ENCODE measurements at places on chromosomes 12 and 14.
A peak's percentile ranks its signal among the peaks of the same experiment; 100 is the strongest.

- DNase-seq: no peak
Observed at GRCh38 chr12:31768046-31768445, 39.2 kb upstream of the AMN1 start.

GRCh38 chr12:26124446-26125399 lies at the start of gene BHLHE41:
Gene BHLHE41, minus strand, starts transcription at chr12:26125037. Its CDS starts 258 bp downstream, at chr12:26124779.
- peak; percentile 39 for DNase-seq

DNA sequence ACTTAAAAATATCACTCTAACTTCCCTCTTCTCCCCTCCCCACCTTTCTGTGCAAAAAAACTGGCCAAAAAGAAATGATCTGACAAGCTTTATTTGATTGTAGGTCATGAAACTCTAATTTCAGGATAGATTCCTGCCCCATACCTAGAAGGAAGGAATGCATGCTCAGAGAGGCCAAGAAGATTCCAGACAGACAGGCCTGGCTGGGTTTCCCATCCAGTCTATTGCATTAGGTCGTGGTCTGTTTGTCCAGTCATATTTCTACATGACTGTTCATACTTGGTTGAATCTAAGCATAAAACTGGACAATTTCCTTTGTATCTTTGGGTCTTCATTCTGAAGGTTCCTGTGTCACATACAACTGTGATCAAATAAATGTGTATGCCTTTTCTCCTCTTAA lies 20.0 kb upstream of the SLC15A5 start:
- no peak for DNase-seq

GRCh38 chr14:53767566-53767965 lies 189.1 kb downstream of the BMP4 start:
- DNase-seq: peak; percentile 42

DNA sequence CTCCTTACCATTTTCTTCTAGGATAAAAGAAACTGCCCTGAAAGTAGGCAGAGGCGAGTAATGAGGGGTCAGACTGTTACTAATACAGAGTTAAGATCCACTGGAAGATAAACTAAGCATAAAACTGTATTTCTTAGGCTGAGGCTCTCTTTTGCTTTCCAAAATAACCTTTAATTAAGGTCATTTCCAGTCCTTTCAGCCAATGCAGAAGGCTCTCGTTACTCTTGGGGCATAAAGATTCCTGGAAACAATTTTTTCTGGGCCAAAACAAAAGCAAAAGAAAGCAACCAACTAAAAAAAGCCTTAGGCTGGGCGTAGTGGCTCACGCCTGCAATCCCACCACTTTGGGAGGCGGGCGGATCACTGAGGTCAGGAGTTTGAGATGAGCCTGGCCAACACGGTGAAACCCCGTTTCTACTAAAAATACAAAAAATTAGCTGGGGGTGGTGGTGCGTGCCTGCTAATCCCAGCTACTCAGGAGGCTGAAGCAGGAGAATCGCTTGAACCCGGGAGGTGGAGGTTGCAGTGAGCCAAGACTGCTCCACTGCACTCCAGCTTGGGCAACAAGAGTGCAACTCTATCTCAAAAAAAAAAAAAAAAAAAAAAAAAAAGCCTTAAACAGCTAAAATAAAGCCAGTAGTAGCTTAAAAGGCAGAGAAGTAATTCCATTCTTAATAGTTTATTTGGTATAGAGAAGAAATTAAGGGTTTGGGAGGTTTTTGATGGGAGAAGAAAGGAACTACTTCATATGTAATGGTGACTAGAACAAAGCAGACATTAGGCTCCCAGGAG lies 68.9 kb upstream of the STAC3 start:
- DNase-seq: no peak

GRCh38 chr12:75722714-75723200 lies 211.3 kb upstream of the KRR1 start:
- peak; percentile 96 for DNase-seq

DNA sequence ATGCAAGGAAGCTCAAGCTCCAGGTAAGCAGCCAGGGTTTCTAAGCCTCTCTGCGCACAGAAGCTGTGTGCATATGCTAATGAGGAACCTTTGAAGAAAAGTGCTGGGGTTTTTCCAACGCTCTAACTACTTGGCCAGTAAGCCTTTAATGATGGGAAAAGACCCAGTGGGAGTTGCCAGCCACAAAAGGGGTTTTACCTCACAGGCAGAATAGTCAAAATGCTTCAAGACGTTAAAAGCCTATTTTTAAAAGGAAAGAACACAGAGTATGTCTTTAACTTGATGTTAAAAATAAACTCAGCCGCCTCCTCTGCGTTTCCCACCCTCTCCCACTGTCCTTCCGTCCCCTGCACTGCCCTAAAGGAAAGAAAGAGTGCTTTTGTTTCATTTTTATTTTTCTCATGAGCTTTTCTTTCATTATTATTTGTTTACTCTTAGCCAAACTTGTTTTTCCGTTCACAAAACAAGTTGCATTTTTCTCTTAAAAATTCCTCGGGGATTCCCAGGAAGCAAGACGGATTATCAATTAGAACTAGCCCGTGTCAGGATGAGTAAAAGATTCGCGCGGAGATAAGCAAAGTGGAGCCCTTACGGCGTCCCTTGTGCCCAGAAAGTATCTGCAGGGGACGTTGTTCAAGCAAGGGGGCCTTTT lies 209.8 kb upstream of the NUDT4 start:
- peak; percentile 51 for DNase-seq
